Right kidney (tissue), 9 donors: ENCODE measurements at places on chromosomes 11 and 22.

DNA sequence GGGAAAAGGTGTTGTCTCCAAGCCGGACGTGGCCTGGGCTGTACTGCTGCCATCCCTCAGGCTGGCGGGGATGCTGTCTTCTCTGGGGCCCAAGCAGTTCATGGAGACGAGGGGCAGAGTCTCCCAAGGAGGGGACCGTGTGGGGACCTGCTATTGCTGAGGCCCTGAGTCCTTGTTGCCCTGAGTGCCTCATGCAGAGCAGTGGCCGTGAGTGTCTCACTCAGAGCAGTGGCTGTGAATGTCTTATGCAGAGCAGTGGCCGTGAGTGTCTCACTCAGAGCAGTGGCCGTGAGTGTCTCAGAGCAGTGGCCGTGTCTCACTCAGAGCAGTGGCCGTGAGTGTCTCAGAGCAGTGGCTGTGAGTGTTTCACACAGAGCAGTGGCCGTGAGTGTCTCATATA, 54.7 kb downstream of the GRAMD4 start:
- DNase-seq = no peak

DNA sequence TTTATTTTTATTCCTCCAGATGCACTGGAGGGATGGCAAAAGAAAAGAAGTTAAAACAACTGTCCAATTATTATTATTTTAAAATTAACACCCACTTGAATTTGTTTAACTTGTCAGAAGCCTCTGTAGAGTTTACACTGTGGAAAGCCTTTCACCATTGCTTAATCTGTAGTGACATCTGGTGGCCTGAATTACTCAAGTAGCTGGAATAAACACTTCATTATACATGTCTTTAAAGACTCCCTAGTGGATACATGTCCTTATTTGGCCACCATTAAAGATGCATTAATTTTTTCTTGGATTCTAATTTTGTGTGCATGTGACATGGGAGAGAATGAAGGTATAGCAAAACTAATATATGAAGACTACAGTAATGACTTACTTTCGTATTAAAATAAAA, 1496.5 kb downstream of the FAM181B start:
- peak; percentile 13 for DNase-seq

- DNase-seq = no peak
Observed at GRCh38 chr11:115304774-115305472, 199.3 kb downstream of the CADM1 start.

- no peak for DNase-seq
Observed at GRCh38 chr11:17408641-17409040, 20.2 kb upstream of the KCNJ11 start.

GRCh38 chr11:78901831-78902230, 327.2 kb upstream of the NARS2 start:
- no peak for DNase-seq

DNA sequence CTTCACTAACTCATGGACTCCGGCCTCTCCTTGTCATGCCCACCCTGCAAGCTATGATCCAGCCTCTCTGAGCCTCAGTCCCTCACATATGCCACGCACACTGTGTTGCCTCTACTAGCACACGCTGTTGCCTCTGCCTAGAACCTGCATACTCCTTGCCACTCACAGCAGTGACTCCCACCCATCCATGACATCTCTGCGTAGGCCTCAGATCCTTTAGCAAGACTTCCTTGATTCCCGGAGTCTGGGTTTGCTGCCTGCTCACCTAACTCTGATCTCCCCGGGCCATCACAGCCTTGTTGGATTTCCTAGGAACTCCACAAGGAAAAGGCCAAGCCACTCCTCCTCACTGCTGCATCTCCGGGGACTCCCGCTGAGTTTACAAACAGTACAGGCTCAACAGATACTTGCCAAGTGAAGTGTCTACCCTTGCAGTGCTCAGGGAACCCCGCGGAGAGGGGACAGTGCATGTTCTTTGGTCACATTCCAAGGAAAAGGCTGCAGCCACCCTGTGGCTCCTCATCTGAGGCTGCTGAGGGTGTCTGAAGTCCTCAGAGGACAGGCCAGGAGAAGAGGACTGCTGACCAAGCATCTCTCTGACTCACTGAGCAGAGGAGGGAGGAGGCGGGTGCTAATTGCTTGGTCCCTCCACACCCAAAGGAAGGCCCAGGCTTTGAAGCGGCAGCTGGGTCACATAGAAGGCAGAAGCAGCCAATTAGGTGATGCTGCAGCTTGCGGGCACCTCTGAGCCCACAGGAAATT, 42.4 kb upstream of the NAV2 start:
- no peak for DNase-seq

- DNase-seq = peak; percentile 99
Observed at GRCh38 chr11:95067039-95067840, 521 bp downstream of the SRSF8 start.

DNA sequence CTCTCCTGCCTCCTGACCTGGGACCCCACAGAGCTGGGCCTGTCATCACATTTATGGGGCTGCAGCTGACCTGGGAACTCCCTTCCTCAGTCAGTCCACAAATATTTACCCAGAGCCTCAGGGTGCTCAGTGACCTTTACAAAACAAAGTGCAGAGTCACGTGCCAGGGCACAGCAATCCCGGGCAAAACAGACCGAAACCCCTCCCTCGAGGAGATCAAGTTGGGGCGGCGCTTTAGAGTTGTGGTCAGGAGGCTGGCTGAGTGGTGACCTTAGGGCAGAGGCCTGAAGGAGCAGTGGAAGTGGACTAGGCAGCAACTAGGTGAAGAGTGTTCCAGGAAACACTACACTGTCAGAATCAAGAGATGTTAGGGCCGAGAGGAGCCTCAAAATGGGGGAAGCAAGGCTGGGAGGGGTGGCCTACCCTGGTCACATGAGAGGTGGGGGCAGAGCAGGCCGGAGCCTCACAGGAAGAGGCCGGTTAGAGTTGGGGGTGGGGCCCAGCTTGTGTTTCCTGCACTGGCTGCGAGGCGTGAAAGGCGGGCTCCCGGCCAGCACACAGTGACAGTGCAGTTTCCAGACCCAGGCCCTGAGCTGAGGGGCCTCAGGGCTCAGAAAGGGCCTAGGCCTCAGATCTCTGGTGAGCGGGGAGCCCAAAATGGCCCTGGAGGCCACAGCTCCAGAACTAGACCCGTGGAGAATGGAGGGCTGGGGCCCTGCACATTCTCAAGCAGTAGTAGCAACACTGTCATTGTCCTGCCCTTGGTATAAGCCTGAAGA, 3.7 kb upstream of the NEAT1 start:
- peak; percentile 87 for DNase-seq

DNA sequence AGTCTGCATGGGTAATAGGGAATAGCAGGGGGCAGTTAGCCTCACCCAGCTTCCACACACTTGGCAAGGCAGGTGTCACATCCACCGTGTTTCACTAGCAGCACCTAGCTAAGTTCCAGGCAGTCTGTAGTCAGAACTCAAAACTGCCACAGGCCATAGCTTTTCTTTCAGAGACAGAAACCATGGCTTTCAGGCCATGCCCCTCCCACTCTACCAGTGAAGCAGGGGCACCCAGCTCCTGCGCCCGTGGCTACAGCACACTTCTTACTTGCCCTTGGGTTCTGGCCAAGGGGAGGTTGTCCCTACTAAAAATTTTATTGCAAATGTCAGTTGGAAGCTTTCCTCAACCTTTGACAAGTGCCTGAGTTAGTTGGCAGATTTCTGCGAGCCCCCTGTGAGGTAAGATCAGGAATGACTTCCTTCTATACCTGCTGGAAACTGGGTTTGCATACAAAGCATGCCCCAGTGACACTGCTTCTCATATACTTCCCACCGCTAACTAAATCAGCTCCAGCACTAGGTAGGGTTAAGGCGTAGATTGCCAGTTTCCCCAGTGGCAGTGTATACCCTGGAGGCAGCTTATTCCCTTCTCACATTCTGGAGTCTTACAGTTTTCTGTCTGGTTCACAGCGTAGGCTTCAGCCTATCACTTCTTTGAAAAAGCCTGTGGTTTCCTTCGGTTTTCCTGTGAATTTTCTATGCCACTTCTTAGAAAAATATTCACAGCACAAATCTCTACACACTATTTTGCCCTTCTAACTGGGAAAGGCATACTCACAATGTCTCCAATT, 139.0 kb upstream of the LUZP2 start:
- no peak for DNase-seq

GRCh38 chr11:127631974-127632373, 631.4 kb upstream of the KIRREL3 start:
- DNase-seq = no peak

DNA sequence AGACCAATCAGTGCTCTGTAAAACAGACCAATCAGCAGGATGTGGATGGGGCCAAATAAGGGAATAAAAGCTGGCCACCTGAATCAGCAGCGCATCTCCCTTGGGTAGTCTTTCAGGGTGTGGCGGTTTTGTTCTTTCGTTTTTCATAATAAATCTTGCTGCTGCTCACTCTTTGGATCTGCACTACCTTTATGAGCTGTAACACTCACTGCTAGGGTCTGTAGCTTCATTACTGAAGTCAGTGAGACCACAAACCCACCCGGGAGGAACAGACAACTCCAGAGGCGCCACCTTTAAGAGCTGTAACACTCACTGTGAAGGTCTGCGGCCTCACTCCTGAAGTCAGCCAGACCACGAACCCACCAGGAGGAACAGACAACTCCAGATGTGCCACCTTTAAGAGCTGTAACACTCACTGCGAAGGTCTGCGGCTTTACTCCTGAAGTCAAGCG, 175.5 kb upstream of the PDGFD start:
- no peak for DNase-seq

DNA sequence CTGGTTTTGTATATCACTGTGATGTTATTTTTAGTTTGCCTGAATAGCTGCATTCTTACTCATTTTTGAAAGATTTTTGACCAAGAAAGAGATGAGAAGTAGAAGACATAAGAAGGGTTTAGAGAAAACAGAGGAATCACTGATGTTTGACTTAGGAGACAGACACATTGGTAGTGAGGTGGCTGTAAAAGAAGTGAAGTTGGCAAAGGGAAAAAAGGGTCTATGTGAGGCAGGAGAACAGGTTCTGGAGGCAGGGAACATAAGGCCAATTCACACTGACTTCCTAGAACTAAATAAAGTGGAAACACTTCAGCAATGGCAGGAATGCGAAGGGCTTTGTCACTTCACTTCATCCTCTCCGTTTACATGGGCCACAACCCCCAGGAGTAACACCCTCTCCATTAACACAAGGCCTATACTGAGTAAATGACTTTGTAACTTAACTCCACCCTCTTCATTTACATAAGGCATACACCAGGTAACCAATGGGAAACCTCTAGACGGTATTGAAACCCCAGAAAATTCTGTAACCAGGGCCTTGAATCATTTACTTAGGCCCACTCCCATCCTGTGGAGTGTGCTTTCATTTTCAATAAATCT, 36.5 kb downstream of the CTSC start:
- DNase-seq = no peak

- no peak for DNase-seq
Observed at GRCh38 chr11:86171627-86172026, 72.9 kb upstream of the EED start.

DNA sequence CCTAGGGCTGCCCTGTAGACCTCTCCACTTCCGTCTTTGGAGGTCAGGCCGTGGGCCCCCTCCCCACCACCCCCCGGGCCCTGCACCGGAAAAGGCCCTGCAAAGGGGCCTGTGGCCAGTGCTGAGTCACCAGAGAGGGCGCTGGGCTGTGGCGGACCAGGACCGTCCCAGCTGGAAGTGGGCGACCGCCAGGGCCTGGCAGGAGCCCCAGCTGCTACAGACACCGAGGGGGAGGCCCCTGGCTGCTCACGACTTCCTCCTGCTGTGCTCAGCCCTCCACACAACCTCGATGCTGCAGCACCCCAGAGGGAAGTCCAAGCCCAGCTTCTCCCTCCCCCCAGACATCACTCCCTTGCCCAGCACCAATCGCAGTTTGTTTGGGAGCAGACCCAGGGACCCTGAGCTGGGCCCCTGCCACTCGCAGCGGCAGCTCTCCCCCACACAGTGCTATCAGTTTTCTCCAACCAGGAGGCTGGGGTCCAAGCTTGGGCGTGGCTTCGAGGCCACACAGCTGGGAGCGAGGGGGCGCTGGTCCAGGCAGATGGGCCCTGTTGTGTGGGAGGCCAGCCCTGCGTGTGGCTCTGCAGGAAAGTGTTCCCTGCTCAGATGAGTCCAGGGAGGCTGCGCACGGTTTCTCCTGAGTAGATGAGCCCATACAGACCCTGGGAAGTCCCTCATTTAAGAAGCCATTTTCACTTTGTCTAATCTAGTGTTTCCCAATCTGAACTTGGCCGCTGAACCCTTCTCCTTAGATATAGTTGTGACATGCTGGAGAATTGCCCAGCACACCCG, 5.6 kb upstream of the SH3BP1 start:
- DNase-seq = peak; percentile 90

DNA sequence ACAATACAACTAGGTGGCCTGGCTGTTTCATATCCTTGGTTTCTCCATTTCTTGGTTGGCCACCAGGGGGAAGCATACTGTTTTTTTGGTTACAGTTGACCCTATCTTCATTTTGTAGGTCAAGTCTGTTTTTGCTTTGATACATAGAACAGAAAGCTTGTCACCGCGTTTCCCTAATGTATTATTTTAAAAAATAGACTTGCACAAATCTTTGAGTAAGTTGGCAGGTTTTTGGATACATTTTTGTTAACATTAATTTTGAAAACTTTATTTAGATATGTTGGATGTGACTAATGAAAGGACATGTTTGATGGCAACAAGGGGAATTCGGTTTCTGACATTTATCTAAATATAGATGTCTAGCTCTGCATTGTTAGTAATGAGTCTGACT, 3.0 kb downstream of the NCR3LG1 start:
- peak; percentile 8 for DNase-seq

DNA sequence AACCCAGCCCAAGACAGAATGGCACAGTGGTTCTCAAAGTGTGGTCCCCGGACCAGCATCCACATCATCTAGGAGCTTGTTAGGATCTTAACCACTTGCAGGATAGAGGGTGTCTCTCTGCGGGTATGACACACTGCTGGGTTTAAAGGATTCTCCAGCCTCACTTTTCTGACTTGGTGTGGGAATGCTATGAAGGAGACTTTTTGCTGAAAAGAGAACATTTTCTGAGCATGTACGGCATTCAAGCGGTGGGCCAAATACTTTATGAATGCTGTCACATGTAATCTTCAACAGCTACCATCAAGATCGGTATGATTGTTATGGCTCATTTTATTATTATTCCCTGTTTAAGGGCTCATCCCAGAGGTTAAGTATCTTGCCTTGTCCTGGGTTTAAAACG, 1.8 kb upstream of the CD82 start:
- no peak for DNase-seq

DNA sequence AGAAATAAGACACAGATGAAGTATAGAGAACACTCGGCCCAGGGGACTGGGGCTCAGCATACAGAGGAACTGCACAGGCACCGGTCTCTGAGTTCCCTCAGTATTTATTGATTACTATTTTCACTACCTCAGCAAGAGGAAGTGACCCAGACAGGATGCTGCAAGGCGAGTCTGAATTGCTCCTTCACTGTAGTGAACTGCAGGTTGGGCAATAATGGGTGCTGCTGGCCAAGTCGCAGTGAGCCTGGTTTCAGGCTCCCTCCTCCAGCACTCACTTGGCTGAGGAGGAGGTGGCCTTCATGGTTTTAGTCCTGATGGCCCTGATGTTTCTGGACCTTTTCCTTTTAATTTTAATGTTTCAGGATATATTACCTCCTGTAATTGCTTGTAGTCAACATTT, 10.4 kb downstream of the OR52K2 start:
- no peak for DNase-seq

DNA sequence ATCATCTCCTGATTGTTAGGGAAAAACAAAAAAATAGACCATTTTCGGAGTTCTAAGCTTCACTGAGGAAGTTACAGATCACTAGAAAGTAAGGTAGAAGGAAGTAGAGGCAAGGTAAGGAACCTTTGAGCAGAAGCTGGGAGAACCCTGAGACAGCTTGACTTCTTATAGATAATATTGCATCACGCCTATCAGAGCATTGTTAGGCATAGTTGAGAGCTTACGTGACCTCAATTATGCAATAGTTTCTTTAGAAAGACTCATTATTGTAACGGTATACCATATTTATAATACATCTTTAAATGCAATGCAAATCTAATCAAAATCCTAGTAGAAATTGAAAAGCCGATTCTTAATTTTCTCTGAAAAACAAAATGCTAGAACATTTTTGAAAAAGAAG, 4.9 kb downstream of the TBRG1 start:
- DNase-seq = no peak
